Progenitor cell of endocrine pancreas (in vitro differentiated cells): ENCODE measurements at places on chromosomes 1 and 21.

- no peak for DNase-seq
- no peak overlapping the region for H3K27ac ChIP-seq
- no peaks in the 10 kb centered on the region for H3K36me3 ChIP-seq
- no peak overlapping the region for H3K4me3 ChIP-seq
Observed at GRCh38 chr1:89502042-89502441, 22.6 kb upstream of the LRRC8B start.

- H3K27ac ChIP-seq, result no peak overlapping the region
- peaks cover 3% of the 10 kb centered on the region for H3K27me3 ChIP-seq
- H3K4me1 ChIP-seq, result no peaks in the 10 kb centered on the region
- H3K36me3 ChIP-seq, result no peaks in the 10 kb centered on the region
Observed at GRCh38 chr1:30672661-30673060, 50.7 kb downstream of the MATN1 start.

DNA sequence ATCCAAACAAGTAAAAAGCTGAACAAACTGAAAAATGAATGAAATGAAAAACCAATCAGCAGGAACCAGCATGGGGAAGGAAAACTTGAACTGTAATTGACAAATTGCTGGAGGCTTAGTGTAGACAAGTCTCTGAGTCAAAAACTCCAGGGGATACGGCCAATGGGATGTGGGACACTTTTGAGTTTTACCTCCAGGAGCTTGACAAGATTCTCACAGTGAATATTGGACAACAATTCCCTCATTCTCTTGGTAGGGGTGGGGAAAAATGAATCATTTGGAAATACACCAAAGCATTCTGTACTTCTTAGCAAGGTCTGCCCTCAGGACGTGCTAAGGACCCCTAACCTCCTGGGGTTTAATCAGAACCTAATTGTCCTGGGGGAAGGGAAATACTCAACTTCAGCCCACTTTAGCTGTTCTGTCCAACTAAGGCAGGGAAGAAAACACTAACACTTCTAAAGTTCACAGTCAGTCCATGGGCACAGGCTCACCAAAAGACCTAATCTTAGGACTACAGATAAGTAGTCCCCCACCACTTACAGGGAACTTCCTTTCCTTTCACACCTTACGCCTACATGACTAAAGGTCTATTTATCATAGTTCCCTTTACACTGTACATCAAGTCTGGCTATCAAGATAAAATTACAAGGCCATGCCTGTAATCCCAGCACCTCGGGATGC lies 60.7 kb upstream of the CDC42BPA start:
- H3K36me3 ChIP-seq, result peaks cover 2% of the 10 kb centered on the region
- H3K27ac ChIP-seq, result no peak overlapping the region
- H3K4me3 ChIP-seq, result no peak overlapping the region
- DNase-seq, result no peak
- H3K27me3 ChIP-seq, result peaks cover 12% of the 10 kb centered on the region

DNA sequence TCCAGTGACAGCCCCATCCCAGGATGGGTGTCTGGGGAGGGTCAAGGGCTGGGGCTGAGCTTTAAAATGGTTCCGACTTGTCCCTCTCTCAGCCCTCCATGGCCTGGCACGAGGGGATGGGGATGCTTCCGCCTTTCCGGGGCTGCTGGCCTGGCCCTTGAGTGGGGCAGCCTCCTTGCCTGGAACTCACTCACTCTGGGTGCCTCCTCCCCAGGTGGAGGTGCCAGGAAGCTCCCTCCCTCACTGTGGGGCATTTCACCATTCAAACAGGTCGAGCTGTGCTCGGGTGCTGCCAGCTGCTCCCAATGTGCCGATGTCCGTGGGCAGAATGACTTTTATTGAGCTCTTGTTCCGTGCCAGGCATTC lies 24.2 kb downstream of the PCSK9 start:
- H3K4me3 ChIP-seq, result no peak overlapping the region
- H3K27ac ChIP-seq, result no peak overlapping the region
- DNase-seq, result no peak
- no peaks in the 10 kb centered on the region for H3K4me1 ChIP-seq
- H3K27me3 ChIP-seq, result no peaks in the 10 kb centered on the region
- peaks cover 17% of the 10 kb centered on the region for H3K36me3 ChIP-seq

- peaks cover 6% of the 10 kb centered on the region for H3K4me1 ChIP-seq
- H3K36me3 ChIP-seq, result no peaks in the 10 kb centered on the region
- DNase-seq, result no peak
- no peak overlapping the region for H3K4me3 ChIP-seq
- no peaks in the 10 kb centered on the region for H3K27me3 ChIP-seq
- H3K27ac ChIP-seq, result no peak overlapping the region
Observed at GRCh38 chr1:182249201-182249676, 142.4 kb downstream of the GLUL start.

- H3K27ac ChIP-seq, result no peak overlapping the region
- H3K4me3 ChIP-seq, result no peak overlapping the region
- no peaks in the 10 kb centered on the region for H3K27me3 ChIP-seq
- no peaks in the 10 kb centered on the region for H3K36me3 ChIP-seq
Observed at GRCh38 chr1:81498471-81499462, 302.0 kb upstream of the ADGRL2 start.

DNA sequence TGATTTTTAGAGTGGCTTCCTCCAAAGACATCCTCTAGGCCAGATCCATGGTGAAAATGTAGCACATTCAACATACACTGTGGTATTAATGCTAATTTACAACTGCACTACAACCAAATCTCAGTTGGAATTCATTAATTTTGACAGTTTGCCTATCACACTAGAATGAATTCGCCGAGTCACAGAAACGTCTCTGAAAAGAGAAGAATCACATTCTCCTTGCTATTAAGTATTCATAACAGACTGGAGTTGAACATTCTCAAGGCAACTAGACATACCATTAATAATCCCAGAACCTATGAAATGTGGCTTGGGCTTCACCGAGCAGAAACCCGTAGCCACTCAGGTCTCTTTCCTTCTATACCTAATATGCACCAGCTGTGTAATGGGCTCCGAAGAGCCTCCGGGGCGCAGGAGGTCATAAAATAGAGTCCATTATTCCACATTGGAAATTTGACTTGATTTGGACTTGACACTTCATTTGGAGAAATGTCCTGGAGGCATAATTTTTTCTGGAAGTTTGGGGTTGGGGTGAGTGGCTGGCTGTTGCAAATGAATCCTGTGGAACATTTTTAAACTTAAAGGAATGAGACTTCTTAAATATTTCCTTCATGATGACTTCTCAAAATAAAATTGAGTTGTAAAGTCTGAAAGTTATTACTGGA lies 117.1 kb downstream of the DSCAM start:
- H3K4me3 ChIP-seq, result no peak overlapping the region
- no peak overlapping the region for H3K27ac ChIP-seq
- DNase-seq, result no peak
- H3K27me3 ChIP-seq, result peaks cover 3% of the 10 kb centered on the region
- peaks cover 4% of the 10 kb centered on the region for H3K4me1 ChIP-seq

DNA sequence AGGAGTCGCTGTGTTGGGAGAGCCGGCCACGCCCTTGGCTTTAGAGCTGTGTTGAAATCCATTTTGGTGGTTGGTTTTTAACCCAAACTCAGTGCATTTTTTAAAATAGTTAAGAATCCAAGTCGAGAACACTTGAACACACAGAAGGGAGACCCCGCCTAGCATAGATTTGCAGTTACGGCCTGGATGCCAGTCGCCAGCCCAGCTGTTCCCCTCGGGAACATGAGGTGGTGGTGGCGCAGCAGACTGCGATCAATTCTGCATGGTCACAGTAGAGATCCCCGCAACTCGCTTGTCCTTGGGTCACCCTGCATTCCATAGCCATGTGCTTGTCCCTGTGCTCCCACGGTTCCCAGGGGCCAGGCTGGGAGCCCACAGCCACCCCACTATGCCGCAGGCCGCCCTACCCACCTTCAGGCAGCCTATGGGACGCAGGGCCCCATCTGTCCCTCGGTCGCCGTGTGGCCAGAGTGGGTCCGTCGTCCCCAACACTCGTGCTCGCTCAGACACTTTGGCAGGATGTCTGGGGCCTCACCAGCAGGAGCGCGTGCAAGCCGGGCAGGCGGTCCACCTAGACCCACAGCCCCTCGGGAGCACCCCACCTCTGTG lies 4.7 kb downstream of the C1orf35 start:
- H3K27me3 ChIP-seq, result no peaks in the 10 kb centered on the region
- DNase-seq, result no peak
- no peak overlapping the region for H3K27ac ChIP-seq
- H3K4me3 ChIP-seq, result no peak overlapping the region

DNA sequence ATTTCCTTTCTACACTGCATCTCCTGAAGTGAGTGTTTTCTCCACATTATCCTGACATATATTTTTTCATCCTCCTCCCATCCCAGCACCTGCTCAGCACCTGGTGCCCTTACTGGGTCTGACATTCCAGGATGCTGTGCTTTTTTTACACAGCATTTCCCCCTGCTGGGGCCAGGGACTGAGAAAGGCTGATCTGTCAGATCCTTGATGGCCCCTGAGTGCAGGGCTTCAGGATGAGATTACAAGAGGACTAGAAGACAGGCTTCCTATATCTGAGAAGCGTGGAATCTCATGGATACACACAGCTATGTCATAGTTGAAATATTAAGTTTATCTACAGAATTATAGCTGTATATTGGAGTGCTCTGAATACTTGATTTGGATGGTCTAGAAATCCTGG lies 24.4 kb downstream of the RCAN1 start:
- no peak overlapping the region for H3K27ac ChIP-seq
- peaks cover 2% of the 10 kb centered on the region for H3K4me1 ChIP-seq
- H3K27me3 ChIP-seq, result no peaks in the 10 kb centered on the region
- no peak for DNase-seq
- H3K4me3 ChIP-seq, result no peak overlapping the region

- no peak overlapping the region for H3K27ac ChIP-seq
- peak; percentile 55 for DNase-seq
- H3K36me3 ChIP-seq, result no peaks in the 10 kb centered on the region
- peaks cover 2% of the 10 kb centered on the region for H3K27me3 ChIP-seq
Observed at GRCh38 chr1:223556414-223557129, 108.9 kb downstream of the CAPN8 start.

DNA sequence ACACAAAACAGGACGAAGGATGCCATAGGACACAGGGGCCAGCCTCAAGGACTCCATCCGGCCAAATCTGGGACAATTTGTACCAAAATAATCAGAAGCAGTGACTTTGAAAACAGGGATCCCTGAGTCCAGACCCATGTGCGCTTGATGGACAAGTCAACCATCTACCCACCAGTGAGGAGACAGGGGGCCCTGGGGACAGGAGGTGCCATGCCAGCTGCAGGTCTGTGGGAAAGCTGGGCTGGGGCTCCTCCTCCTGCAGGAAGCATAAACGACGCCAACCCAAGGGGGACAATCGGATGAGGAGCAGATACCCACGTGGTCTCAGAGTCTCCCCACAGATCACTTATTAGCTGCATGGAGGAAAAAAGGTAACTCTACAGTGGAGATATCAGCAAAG lies 50.6 kb downstream of the NPHP4 start:
- H3K36me3 ChIP-seq, result peaks cover 25% of the 10 kb centered on the region
- H3K4me3 ChIP-seq, result no peak overlapping the region
- no peaks in the 10 kb centered on the region for H3K27me3 ChIP-seq
- DNase-seq, result no peak
- no peaks in the 10 kb centered on the region for H3K4me1 ChIP-seq
- no peak overlapping the region for H3K27ac ChIP-seq

- peaks cover 24% of the 10 kb centered on the region for H3K36me3 ChIP-seq
- H3K27me3 ChIP-seq, result no peaks in the 10 kb centered on the region
- no peak overlapping the region for H3K4me3 ChIP-seq
- DNase-seq, result no peak
- peak overlapping the region; percentile 79 for H3K27ac ChIP-seq
Observed at GRCh38 chr1:8461351-8462110, 143.6 kb downstream of the SLC45A1 start.
